ENCODE measurements at places on chromosomes 6 and 20.

DNA sequence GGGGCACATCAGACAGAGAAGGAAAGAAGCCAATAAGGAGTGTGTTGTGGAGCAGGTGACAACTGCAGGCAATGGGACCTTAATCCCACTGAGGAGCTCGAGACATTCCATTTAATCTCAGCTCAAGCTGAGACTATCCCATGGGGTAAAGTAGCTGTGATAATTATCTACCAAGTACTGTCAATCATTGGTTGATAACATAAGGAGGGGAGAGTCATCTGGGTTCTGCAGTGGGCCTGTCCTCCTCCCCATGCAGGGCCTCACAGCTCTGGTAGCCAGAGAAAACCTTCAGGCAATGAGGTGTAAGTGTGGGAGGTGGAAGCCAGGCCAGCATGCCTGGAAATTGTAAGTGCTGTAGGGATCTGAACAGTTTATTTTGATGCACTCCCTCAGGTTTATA, 375.0 kb upstream of the ARID1B start:
- DNase-seq: no peak

- DNase-seq: no peak
Observed at GRCh38 chr20:3101251-3101650, 16.7 kb upstream of the AVP start.

DNA sequence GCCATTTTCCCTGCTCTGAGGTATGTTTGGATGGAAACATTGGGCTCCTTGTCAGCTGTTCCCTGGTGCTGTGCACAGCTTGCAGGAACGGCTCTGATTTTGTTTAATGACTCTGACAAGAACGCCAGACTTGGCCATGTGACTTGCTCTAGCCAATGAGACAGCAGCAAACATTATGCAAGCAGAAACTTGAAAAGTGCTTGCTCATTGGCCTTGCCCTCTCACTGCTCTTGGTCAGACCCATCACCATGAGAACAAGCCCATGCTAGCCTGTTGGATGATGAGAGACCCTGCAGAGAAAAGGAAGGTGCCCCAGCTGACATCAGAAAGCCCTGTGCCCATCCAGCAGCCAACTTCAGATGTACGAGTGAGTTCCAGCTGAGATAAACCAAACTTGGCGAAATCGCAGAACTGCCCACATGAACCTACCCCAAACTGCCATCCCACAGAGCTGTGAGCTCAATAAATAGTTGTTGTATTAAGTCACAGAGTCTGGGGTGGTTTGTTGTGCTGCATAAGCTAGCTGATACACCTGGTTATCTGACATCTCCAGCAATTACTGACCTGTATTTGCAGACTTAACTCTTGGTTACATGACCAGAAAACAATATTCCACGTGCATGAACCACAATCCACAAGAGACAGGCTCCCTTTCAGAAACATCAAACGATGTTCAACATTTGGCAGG, 96.9 kb downstream of the JPH2 start:
- peak; percentile 44 for DNase-seq

DNA sequence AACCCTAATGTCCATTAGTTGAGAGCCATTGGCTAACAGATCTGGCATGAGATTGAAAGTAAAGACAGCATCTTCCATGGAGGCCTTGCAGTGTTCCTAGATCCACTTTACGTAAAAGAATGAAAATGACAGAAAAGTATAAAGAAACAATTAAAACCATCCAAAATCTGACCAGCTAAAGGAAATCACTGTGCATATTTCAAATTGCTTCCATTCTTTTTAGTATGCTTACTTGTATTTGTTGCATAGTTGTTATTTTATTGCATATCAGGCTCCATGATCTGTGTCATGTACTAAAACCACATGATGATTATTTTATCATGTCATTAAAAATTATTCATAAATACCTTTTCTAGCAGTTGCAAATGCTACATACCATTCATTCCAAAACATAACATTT, 67.9 kb downstream of the GCLC start:
- no peak for DNase-seq

GRCh38 chr6:169085466-169085865, 168.2 kb downstream of the THBS2 start:
- DNase-seq: no peak

DNA sequence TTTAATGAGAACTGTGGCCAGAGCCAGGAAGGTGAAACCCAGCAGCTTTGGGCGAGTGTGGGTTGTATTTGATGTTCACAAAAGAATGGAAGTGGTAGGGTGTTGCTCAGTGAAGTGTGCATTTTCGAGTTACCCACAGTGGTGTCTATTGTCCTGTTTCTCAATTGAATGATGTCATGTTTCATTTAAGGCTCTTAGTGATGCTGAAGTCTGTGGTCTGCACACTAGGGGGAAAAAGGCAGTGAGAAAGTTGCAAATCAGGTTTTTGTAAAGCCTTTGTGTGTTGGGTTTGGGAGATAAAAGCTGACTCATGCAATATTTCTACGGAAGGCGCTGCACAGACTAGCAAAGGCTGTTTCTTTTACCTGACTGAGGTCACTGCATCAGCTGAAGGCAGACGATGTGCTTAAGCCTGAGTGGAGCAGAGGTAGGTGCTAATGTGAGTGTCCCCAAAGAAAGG, 121.1 kb downstream of the PLEKHG1 start:
- DNase-seq: peak; percentile 65

- DNase-seq: no peak
Observed at GRCh38 chr20:49029203-49029602, 16.9 kb upstream of the CSE1L start.

GRCh38 chr6:13624871-13625288, 9.7 kb downstream of the NOL7 start:
- DNase-seq: no peak

DNA sequence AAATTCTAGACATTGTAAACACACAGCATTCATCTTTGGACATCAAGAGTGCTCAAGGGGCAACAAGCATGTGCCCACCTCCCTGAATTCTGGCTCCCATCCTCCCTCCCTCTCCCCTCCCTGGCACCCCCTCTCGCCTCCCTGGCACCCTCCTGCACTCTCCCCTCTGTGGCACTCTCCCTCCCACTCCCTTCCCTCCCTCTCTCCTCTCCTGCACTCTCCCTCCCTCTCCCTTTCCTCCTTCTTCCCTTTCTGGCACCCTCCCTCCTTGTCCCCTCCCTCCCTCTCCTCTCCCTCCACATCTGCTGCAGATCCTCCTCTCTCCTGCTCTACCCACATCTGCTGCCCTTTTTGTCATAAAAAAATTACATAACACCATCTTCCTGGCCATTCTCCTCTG, 113.0 kb upstream of the SLC22A23 start:
- DNase-seq: no peak
